ENCODE measurements at places on chromosomes 5 and 9.

DNA sequence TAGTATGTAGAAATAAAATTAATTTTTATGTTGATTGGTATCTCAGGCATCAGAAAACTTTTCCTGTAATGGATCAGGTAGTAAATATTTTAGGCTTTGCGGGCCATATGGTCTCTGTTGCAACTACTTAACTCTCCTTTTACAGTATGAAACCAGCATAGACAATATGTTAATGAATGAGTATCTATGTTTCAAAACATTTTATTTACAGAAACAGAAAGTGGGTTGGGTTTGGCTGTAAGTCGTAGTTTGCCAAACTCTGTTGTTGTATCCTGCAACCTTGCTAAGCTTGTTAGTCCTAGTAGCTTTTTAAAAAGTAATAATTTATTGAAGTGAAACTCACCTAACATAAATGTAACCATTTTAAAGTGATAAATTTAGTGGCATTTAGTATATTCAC, 132.1 kb downstream of the NR3C1 start:
- no peak for DNase-seq

DNA sequence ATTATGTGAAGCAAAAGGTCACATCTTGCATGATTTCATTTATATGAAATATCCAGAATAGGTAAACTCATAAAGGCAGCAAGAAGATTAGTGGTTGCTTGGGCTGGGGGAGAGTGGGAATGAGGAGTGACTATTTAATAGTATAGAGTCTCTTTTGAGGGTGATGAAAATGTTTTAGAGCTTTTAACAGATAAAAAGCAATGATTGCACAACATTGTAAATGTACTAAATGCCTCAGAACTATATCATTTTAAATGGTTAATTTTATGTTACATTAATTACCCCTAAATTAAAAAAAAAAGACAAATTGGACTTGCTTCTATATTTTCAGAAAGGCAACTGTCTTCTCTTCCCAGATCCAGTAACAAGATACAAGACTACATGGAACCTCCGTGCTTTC, 21.9 kb upstream of the TTC39B start:
- no peak for DNase-seq

- DNase-seq: no peak
These were observed 332.0 kb downstream of the SPATA31D1 start for GRCh38 chr9:82320566-82320965.

DNA sequence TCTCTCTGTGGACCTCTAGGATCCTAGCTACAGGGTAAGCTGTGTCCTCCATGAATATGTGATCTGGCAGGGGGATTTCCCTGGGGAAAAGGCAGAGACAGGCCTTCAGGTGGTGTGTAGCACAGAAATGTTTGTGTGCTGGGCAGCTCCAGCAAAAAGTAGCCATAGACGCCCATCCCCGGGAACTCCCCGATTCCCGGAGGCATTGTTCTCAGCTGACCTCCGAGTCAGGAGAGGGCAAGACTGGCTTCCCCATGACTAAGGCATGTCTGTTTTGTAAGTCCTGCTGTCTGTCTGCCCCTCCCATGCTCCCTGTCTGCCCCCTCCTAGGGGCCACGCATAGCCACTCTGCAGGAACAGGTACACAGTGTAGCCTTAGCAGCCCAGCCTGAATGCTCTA, 834.5 kb downstream of the PTPRD start:
- no peak for DNase-seq

- peak; percentile 27 for DNase-seq
These were observed 165.1 kb downstream of the PLK2 start for GRCh38 chr5:58294598-58295305.

DNA sequence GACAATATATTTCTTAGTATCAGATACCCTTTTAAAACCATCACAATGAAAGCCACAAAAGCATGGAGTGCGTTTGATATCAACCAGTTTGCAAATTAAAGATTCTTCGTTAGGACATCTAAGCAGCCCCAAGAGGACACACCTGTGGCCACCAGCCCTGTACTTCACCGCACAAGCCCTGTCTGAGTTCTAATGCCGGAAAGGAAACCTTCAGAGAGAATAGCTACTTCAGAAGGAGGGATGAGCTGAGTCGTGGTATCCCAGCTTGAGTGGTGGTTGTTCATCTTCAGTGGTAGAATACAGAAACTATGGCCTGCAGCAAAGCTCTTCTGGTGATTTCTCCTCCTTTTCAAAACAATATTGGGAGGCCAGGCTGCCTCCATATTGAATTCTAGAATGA, 319.6 kb downstream of the FBXL7 start:
- DNase-seq: no peak

GRCh38 chr5:32332966-32333365, 20.2 kb upstream of the MTMR12 start:
- DNase-seq: no peak

DNA sequence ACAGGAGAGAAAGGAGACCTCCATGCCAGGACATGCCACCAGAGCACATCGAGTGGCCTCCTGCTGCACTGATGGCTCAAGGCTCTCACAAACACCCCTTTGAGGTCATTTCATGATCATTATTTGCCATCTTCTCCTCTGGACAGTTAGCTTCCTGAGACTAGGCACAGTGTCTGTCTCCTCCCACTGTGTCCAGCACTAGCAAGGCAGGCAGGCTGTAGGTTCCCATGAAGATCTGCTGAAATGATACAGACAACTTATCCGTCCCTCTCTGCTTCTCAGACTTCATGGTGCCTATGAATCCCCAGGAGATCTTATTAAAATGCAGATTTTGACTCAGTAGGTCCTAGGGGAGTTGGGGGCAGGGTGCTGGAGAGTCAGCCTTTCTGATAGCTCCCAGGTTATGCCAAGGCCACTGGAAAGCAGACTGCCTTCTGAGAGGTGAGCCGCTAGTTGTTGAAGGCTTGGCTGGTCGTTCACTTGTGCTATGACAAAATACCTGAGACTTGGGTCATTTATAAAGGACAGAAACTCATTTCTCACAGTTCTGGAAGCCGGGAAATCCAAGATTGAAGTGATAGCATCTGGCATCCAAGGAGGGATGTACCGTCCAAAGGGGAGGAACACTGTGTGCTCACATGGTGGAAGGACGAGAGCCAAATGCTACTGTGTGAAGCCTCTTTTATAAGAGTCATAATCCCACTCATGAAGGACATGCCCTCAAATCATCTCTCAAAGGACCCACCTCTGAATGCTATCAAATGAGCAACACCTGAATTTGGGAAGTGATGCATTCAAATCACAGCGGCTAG, 183.4 kb downstream of the SPOCK1 start:
- no peak for DNase-seq

- no peak for DNase-seq
These were observed 175.8 kb downstream of the TMEM167A start for GRCh38 chr5:82901281-82901888.

DNA sequence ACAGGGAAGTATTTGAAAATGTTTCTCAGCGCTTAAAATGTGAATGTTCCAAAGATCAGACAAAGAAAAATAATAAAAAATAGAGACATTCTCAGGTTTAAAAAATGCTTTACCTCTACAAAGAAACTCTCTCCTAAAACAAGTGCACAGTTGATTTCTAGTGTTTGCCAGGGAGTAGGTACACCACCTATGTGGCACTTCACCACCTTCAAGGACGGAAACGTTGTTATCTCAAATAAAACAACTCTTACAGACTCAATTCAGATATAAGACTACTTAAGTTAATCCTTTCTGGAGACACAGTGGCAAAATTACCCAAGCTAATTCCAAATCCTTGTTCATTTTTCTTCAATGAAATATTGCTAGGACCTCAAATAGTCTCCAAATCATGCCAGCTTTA, 286.4 kb upstream of the ISL1 start:
- DNase-seq: no peak

- no peak for DNase-seq
These were observed 222.7 kb upstream of the RASEF start for GRCh38 chr9:83285445-83286225.

DNA sequence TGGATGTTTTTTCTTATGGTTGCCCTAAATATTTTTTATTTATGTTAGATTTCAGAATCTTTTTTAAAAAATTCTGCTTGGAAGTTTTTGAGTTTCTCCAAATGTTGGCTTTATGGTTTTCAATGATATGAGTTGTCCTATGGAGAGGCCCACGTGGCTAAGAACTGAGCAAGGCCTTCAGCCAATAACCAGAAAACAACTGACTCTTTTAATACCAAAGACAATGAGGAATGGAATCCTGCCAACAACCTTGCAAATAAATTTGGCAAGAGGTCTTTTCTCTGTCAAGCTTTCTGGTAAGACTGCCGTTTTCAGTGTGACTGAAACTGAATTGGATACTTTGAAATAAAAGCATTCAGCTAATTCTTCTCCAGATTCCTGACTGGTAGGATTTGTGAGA, 1740.1 kb upstream of the WWC1 start:
- peak; percentile 39 for DNase-seq

- no peak for DNase-seq
These were observed 46.0 kb upstream of the SRFBP1 start for GRCh38 chr5:121915765-121916164.

DNA sequence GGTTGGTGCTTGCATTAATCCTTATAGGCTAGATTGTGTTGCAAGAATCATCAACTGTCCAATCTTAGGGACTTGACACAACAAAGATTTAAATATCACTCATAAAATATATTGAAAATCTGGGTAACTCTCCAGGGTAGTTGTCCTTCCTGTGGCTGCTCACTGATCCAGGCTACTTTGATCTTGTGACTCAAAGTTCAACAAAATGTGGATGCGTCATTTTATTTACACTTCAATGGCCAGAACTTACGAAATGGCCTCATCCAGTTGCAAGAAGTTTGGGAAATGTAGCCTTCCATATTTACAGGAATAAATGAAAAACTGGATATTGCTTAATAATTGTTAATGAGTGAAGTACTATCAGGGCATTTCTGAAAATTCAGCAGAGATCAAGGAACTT, 235.5 kb upstream of the ACTBL2 start:
- DNase-seq: no peak

GRCh38 chr5:167638816-167639215, 652.6 kb upstream of the WWC1 start:
- DNase-seq: no peak

- DNase-seq: no peak
These were observed 39.4 kb downstream of the PIP5K1B start for GRCh38 chr9:68744426-68744825.

GRCh38 chr9:89676281-89676680, 71.5 kb downstream of the GADD45G start:
- DNase-seq: no peak

DNA sequence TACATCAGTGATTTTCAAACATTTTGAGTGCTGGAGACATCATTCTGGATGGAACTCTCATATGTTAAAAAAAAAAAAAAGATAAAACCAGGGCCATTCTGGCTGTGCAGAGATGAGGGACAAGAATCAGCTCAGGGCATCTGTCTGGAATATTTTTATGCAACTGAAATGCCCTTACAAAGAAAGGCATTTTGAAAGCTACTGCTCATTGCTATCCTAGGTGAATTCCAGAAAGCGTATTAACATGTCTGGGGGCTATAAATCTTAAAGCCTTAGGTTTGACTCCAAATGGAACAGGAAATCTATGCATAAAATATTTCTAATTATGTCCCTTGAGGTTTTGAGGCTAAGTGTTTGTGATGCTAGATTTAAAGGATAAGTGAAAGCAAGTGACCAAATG, 14.9 kb upstream of the PCSK1 start:
- DNase-seq: no peak

GRCh38 chr5:51651889-51652288, 268.6 kb downstream of the ISL1 start:
- peak; percentile 63 for DNase-seq

DNA sequence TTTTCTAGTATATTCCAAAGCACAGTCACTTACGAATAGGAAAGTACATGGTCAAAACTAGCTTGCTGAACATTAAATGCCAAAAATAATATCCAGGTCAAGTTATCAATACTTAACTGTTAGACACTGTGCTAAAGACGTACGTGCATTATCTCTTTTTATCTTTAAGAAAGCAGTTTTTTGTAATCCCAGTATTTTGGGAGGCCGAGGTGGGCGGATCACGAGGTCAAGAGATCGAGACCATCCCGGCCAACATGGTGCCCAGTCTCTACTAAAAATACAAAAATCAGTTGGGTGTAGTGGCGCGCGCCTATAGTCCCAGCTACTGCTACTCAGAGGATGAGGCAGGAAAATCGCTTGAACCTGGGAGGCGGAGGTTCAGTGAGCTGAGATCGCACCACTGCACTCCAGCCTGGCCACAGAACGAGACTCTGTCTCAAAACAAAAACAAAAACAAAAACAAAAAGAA, 2.7 kb upstream of the HSPA5 start:
- no peak for DNase-seq

DNA sequence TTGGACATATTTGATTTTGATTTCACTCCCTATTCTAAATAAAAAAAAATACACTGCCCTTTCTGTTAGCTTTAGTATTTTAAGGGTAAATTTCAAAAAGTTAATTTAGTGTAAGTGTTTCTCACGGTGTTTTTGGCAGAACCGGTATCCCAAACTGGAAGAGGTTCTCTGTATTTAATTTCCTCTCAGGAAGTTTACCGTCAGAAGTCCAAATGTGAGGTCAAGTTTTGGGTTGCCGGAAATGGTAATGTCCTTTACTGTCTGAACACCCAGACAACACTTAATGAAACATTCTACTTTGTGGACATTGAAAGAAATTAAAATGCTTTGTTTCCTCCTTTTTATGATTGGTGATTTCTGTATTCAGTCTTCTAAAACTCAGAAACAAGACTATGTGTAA, 148.7 kb upstream of the CDKN2B start:
- DNase-seq: no peak

DNA sequence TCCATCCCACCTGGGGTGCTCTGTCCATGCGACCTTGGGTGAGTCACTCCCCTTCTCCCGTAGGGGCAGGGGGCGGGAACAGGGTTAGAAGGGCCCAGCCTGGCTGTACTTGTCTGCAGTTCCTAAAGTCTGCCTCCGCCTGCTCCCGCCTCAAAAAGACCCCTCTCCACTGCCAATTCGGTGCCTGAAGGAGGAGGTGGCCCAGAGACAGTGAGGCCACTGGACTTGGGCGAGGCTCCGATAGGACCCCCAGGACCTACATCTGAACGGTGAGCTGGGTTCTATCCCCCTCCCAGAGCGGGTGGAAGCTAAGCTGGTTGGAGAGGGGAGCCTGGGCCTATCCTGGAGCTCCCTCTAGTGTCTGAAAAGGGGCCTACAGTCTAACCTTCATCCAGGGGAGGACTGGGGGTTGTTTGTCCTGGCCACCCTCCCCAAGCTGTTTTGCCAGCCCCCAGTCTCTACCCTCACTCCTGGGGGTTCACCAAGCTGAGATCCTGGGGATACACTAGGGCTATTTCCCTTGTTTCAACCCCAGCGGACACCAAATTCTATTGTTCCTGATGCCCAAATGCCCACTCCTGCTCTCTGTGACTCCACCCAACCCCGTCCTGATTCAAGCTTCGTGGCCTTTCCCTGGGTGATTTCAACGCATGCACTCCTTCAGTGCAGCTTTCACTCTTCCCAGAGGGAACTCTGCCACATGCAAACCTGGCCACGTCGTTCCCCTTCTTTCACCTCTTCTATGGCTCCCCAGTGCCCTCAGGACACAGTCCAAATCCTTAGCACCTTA, 6.1 kb upstream of the CRB2 start:
- DNase-seq: no peak

DNA sequence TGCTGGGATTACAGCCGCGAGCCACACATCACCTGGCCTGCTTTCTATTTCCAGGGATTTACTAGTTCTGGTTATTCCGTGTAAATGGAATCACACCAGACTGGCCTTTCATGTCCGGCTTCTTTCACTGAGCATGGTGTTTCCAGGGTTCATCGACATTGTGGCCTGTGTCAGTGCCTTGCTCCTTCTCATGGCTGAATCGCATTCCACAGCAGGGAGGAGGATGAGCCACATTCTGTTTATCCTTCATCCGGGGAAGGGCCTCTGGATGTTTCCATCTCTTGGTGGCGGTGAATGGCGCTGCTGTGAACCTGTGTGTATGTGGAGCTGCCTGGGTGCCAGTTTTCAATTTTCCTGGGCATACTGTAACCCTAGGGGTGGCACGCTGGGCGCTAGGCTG, 58.7 kb upstream of the RNU6ATAC start:
- DNase-seq: no peak
